ENCODE measurements at places on chromosomes 5 and 9.

- no peak for DNase-seq
Measured at GRCh38 chr9:116055536-116055935, 98.1 kb upstream of the PAPPA start.

DNA sequence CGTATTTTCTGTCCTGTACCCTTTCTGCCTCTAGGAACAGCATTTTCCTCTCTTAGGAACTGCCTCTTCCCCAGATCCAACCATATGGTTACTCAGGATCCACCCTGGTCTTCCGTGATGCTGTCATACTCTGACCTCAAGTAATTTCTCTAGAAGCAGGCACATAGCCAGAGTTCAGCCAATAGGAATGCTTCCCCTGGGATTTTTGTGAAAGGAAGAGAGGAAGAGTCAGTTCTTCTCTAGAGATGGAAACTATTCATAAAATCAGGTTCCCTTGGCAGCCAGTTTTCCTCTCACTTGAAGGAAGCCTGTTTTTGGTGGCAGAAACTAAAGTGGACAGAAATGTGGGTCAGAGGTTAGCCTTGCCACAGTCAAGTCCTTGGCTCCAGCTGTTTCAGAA, 400.1 kb upstream of the PCSK5 start:
- DNase-seq = no peak

DNA sequence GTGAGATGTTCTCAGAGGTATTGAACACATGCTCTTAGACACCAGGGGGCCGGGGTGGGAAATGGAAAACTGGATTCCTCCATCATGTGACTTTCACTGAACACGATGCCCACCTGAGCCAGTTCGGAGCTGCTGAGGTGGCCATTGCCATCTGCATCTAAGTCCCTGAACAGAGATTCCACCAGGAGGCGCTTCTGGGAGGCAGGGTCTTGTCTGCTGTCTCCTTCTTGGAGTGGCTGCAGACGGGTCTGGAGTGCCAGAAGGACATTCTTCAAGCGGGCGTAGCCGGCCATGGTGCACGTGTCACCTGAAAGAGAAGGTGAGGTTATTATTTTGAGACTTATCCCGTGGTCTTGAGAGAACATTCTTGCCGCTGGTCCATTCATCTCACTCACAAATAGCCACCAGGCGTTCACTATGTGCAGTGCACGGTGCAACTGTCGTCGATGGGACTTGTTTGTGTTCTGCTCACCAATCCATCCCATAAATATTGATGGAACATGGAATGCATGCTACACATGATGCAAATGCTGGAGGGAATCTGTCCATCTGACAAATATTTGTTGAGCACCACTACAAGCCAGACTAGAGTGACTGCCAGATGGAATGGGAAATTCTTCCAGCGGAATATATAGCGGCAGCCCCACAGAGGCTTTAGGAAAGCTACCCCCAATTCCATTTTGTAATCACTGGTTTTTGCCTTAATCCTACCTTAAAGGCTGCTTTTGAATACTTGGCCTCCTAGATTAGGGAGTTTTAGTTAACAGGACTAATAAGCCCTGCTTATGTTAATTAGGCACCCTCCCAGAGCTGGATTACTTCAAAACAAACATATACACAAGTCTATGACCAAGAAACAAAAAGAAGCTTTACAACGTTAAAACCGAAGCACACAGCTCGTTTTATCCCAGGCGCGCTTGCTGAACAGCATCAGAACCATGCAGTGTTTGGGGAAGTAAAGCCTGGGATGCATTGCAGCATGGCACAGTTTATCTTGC, 264.8 kb downstream of the HSPA4 start:
- DNase-seq = no peak

- no peak for DNase-seq
Measured at GRCh38 chr9:125556046-125556721, 150.8 kb downstream of the MAPKAP1 start.

DNA sequence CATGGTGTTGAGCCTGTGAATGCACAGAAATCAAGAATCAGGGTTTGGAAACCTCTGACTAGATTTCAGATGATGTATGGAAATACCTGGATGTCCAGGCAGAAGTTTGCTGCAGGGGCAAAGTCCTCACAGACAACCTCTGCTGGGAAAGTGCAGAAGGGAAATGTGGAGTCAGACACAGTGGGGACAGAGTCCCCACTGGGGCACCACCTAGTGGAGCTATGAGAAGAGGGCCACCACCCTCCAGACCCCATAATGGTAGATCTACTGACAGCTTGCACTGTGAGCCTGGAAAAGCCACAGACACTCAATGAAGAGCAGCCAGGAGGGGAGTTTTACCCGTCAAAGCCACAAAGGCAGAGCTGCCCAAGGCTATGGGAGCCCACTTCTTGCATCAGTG, 181.9 kb upstream of the SEMA6A start:
- no peak for DNase-seq

DNA sequence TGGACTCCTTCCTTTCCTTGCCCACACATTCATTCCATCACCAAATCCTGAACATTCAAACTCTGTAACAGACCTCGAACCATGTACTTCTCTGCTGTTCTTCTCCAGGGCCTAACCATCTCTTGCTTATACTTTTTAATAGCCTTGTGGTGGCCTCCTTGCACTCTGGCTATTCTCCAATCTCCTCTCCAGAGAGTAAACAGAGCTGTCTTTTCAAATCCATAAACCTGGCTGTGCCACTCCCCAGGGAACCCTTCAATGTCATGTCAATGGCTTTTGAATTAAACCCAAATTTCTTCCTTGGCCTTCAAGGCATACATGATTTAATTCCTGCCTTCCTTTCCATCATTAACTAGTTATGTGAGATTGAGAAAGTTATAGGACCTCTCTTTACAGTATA, 277.6 kb upstream of the EFNA5 start:
- no peak for DNase-seq

DNA sequence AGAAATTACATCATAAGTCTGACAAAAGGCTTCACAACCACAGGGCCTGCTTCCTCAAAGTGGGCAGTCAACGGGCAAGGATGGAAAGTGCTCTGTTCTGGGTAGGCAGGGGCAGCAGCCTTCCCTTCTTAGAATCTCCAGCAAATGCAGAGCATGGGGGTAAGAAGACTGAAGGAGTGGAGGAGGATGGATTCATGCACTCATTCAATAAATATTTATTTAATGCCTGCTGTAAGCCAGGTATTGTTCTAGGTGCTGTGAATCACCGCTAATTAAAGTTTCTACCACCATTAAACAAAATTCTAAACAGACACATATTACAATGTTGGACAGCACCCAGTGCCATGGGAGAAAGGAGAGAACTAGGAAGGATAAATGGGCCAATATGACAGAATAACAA, 195.6 kb downstream of the ELAVL2 start:
- no peak for DNase-seq

- no peak for DNase-seq
Measured at GRCh38 chr9:123795336-123795735, 134.6 kb downstream of the DENND1A start.

DNA sequence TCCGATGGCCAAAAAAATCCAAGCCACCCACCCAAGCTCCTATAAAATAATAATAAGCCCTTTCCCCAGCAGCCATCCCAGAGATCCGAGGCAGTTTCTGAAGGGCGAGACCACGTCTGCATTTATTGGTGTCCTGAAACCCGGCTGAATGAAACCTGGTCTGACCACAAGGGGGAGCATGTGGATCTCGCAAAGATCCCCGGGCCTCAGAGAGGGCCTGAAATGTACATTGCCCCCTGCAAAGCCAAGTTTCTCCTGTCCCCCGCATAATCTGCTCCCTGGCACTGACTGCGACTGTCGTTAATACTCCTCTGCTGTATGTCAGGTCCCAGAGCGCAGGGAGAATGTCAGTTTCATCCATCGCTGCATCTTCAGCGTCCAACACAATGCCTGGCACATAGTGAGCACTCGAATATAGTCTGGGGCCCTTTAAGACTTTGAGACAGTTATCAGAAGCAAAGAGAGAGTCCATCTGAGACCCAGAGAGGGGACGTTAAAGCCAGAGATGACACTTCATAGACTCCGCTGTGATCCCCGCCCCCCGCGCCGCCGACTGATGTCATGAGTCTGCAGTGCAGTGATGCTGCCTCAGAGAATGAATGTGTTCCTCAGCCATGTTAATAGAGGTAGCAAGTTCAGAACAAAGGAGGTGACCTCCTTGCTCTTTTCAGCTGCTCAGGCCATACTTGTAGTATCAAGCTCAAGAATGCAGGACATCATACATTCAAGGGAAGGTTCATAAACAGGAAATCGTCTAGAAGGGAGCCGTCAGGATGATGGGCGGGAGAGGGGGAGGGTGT, 74.5 kb upstream of the BARHL1 start:
- DNase-seq = peak; percentile 58

- no peak for DNase-seq
Measured at GRCh38 chr9:137174722-137175293, 3.0 kb upstream of the TMEM210 start.

GRCh38 chr5:115737452-115737851, 79.0 kb downstream of the CDO1 start:
- no peak for DNase-seq
